ENCODE measurements at places on chromosomes 1 and 21. TPM values are rescaled to one million over a fixed set of nuclear protein-coding genes. Genes with fewer than 3 reads are reported as not detected.

The PRAMEF14 gene
- total RNA-seq: not detected

The CNIH3 gene
- total RNA-seq: 1.6 TPM

The ROR1 gene
- total RNA-seq: 1.4 TPM

The SYPL2 gene
- total RNA-seq: not detected

All from MG63 (cell line).